ENCODE measurements at places on chromosomes 6 and 20.

DNA sequence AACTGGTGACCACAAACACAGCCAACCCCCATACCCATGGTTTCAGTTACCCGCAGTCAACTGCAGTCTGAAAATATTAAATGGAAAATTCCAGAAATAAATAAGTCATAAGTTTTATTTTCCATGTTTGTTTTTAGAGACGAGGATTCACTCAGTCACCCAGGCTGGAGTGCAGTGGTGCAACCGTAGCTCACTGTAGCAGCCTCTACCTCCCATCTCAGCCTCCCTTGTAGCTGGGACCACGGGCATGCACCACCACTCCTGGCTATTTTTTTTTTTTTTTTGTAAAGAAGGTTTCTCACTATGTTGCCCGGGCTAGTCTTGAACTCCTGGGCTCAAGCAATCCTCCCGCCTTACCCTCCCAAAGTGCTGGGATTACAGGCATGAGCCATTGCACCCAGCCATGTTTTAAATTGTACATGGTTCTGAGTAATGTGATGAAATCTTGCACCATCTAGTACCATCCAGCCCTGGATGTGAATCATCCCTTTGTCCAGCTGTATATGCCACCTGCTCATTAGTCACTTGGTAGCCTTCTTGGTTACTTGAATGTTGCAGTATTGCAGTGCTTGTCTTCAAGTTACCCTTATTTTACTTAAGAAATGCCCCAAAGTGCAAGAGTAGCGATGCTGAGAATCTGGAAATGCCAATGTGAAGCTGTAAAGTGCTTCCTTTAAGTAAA, 14.5 kb downstream of the CSNK2A1 start:
- DNase-seq = peak; percentile 92

DNA sequence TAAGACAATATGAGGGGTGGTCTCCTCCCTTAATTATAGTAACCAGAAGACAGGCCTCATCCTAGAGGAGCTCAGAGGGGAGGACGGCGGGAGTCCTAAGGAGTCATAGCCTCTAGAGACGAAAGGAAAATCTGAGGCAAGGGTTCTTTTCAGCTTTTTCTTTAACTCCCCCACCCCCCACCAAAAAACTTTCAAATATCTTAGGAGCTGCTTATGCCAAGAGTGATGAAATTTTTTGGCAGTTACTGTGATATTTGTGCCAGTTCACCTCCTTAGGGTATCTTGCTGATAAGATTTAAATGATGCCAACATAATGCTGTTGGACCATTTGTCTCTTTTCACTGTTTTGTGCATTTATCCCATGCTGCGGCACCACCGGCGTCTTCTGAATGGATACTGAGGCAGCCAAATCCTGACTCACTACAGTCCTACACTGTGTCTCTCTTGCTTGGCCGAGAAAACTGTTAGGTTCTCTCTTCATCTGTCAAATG, 44.5 kb upstream of the DSE start:
- DNase-seq = no peak

GRCh38 chr6:101799531-101799930, 406.0 kb downstream of the GRIK2 start:
- DNase-seq = no peak

DNA sequence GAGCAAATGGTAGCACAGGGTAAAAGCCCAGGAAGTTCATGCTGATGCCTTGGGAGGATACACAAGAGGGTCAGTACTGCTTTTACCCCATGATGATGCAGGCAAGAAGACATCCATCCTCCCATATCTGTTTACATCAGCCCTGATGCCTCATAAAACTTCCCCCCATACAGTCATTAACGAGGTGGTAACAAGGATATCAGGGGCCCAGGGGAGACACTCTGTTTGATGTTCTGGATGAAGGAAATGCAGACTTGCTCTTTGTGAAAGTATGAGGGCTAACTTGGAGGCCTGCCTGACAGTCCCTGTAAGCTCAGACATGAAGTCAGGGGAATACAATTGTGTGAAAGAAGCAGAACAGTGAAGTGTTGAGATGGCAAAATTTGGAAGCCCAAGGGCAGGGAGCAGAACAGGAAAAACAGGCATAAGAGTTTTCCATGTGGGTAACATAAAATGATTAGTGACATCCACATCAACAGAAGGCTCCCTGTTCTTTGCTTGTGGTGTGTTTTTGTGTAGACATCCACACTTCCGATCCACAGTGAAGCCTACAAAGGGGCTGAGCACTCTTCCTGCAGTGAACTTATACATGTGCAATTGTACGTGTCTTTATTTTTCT, 813.4 kb downstream of the MAFB start:
- no peak for DNase-seq

GRCh38 chr20:13085275-13085674, 76.5 kb downstream of the SPTLC3 start:
- no peak for DNase-seq

GRCh38 chr20:62381202-62381797, 5.6 kb upstream of the RPS21 start:
- peak; percentile 31 for DNase-seq

DNA sequence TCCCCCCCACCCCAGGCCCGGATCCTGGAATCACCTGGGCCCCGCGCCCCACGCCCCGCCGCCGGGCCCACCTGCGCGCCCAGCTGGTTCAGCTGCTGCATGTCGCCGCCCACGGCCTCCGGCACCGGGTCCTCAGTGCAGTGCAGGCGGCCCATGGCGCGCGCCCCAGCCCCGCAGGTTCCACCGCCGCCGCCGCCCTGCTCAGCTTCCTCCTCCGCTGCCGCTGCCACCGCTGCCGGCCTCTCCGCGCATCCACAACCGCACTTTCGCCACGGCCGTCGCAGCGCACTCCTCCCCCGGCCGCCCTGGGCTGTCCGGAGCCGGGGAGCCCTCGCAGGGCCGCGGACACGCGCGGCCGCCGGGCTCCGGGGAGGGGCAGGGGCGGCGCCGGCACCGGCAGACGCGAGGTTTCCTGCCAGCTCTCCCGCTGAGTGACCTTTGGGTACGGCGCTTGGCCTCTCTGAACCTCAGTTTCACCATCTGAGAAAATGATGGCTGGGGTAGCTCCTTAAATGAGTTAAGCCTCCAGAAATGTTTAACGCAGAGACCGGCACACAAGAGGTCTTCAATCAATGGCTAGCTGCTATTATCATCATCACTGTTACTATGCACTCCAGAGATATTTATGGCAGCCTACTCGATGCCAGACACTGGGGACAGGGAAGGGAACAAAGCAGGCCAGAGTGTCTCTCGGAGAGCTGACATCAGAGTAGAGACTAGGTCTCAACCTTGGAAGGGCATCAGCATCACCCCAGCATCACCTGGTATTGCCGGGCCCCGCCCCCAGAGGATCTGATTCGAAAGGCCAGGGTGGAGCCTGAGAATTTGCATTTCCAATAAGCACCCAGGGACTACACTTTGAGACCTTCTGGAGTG, at the start of gene COMMD7:
TSS of gene COMMD7 (minus strand) at position 231 of the 876 bp plus-strand sequence. CDS start at position 155, 76 bp downstream.
- no peak for DNase-seq

DNA sequence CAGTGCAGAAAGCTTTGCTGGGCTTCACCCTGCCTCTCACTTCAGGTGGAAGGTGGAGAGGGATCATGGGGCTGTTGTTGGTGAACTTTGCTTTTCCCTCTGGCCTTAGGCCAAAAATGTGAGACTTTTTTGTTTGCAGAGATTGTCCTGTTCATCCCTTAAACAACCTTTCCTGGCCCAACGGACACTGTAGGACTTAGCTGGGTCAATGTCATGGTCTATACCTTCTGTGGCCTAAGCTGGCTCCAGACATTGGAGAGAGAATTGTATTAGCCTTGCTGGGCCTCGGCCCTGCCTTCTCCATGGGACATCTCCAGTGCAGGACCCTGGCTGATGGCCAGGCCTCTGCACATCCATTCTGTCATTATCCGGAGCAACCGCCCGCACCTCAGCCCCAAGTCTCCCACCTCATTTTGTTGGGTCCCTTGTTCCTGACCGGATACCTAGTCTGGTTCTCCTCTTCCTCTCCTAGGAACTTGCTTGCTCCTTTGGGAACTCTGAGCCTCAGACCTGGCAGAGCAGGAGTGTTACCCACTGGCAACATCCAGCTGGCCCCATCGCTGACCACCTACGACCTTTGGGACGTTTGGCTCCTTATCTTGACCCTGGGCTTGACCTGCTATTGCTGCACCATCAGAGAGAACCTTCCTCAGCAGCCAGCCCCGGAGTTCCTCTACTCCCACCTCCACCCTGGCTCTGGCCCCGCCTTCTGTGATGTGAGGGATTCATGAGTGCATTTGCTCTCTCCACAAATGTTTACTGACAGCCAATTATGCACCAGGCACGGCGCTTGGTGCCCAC, 128.2 kb downstream of the BANF2 start:
- DNase-seq = no peak

DNA sequence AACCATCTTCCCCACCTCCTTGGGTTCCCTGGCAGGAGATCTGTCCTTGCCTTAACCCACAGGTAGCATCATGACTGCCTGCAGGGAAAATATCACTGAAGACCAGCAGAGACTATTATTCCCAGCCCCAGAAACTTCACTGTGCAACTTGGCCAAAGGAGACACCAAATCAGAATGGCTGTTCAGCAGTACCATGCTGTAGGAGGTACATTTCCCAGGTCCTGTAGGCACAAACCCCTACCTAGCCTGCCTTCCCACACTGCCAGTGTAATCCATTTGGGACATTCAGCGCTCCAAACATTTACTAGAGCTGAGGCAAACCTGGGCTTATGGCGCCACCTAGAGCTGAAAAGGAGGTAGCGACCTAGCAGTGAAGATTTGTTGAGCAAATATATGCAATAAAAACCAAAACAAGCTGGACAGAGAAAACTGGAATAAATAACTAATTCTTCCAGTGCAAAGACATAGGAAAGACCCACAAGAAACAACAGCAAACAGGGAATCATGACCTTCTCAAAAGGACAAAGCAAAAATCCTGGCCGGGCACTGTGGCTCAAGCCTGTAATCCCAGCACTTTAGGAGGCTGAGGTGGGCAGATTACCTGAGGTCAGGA, 60.3 kb downstream of the VTA1 start:
- peak; percentile 37 for DNase-seq

DNA sequence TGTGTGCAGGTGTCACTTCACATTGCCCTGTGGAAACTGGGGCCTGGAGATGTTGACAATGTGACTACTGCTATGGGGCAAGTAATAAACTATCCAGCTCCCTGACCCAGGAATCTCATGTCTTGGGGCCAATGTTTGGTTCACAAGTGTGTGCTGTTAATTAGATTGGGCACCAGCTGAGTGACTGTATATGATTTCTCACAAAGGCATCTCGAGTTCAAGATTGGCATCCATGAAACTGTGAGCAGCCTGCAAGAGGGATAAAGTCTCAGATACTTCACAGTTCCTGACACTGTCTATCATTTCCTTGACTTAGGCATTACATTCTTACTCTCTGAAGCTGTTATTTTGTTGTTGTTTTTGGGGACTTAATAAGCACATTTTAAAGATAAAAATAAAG, 264.0 kb downstream of the PRKN start:
- peak; percentile 3 for DNase-seq

DNA sequence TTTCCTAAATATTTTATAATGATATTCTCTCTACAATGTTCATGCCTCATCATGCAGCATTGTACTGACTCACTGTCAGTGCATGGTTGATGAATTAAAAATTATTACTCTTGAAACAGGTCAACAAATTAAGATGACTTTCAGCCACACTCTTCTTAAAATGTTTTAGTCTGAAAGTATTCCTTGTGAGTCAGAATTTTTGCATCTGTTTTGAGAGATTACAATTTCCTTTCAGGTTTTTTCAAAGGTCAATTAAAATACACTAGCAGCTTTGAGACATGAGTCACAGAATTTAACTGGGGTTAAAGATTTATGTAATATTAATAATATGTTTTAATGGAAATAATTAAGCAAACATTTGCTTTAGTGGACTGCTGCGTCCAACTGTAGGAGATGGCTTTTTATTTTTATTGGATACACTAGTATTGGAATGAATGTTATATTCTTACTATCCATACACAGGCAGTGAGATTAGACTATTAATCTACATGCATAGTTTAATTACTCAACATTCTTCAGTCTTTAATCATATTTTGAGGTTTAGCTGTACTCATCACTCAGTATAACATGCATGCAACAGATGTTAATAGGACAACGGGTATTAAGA, 9.7 kb downstream of the COL12A1 start:
- no peak for DNase-seq

GRCh38 chr20:1301031-1301529, 27.9 kb downstream of the SDCBP2 start:
- peak; percentile 36 for DNase-seq

DNA sequence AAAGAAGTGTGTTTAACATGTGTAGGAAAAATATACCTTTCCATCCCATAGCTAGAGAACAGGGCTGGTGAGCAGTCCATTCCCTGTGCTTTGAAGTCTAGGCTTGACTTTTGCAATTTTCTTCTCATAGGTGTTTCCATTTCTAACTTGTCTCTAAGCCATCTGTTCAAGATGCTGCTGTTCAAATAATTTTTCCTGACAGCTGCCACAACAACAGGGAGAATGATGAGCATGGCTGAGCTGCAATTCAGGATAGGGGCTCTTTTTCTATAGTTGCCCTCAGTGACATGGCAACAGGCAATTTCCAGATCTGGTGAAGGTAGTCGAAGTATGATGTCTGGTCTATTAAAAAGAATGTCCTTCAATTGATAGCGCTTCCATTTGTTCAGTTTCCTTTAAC, 103.0 kb upstream of the HS3ST5 start:
- no peak for DNase-seq

DNA sequence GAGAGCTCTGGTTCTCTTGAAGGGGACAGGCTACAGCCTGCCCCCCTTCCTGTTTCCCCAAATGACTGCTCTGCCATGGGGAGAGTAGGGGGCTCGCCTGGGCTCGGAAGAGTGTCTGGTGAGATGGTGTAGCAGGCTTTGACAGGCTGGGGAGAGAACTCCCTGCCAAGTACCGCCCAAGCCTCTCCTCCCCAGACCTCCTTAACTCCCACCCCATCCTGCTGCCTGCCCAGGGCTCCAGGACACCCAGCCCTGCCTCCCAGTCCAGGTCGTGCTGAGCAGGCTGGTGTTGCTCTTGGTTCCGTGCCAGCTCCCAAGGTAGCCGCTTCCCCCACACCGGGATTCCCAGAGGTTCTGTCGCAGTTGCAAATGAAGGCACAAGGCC, 9.8 kb downstream of the VEGFA start:
- DNase-seq = peak; percentile 39

- DNase-seq = no peak
These were observed 308.6 kb upstream of the MAP3K7 start for GRCh38 chr6:90895299-90896074.
